ENCODE measurements at places on chromosomes 11 and 22.

GRCh38 chr11:14908214-14908880 lies 16.3 kb upstream of the CYP2R1 start:
- no peak for DNase-seq

DNA sequence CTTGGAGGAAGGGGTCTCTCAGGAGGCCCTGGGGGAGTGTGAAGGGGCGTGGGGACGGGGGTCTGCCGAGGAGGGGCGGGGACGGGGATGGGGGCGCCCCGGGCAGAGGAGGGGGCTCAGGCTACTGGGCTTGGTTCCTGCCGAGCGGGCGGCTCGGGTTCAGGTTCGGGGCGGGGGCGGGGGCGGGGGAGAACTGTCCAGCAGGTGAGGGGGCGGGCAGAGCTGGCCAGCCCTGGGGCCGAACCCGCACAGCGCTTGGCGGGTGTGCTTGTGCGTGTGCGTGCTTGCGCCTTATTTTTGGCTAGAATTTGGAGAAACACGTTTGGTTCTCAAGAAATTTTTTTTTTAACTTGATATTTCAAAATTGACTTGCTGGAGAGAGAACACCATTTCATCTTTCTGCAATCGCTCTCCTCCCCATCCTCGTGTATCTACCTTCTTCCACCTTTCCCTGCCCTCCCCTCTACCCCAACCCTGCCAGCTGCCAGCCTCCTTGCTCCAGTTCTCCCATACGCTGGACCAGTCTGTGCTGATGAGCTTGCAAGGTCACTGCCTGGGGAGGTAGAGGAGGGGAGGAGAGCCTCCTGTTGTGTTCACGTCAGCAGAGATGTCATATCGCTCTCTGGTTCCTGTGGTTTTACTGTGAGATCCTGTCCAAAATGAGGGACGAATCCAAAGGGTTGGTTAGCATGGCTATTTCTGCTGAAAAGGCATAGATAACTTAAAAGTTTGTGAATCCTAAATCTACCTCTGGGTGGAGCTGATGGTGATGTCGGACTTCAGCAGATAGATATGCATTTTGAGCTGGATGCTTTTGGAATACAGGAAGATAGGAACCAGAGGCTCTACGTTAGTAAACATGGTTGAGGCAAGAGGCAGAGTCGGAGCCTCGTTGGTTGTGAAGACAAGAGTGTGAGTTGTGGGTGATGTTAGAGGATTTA lies 668 bp downstream of the MADD start:
- no peak for DNase-seq

DNA sequence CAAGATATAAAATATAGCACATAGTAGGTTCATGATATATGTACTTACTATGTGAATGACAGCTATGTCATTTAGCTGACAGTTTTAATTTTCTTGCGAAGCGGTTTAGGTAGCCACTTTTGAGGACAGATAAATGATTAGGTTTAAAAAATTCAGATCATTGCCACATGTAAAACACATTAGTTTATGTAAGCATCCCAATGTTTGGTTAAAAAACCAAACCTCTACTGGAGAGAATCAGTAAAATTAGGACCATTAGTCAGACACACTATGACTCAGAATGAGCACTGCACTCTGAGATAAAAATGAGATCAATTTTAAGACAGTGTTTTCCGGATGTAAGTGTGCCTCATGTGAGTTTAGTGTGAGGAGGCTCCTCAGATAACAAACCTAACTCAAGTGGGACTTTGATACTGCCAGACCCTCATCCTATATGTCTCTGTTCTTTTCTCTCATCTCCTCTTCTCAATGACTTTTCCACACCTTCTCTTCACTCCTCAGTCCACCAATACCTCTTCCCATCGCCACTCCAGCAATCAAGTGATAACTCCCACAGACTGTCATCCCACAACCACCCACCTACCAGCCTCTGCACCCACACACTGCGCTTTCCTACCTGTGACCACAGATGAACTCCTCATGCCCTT lies 6.8 kb upstream of the OR2AT4 start:
- no peak for DNase-seq

- no peak for DNase-seq
Observed at GRCh38 chr11:95108671-95109551, 19.3 kb downstream of the ENDOD1 start.

- no peak for DNase-seq
Observed at GRCh38 chr11:84250834-84251613, 964.9 kb upstream of the CCDC90B start.

Data from GM19239 (cell line).